ENCODE measurements at places on chromosomes 4 and X. TPM values are rescaled to one million over a fixed set of nuclear protein-coding genes. Genes with fewer than 3 reads are reported as not detected.

The PFKFB1 gene
- 0.13 TPM for total RNA-seq

The TCP11X2 gene
- total RNA-seq, result not detected

The SLIT2 gene
- 0.13 TPM for total RNA-seq

The ARX gene
- not detected for total RNA-seq

The MAP7D2 gene
- total RNA-seq, result 0.13 TPM

The CXCL5 gene
- total RNA-seq, result 0.32 TPM

The BEX2 gene
- total RNA-seq, result 2.7 TPM

The ERVMER34-1 gene
- total RNA-seq, result under 0.01 TPM

The MGST2 gene
- total RNA-seq, result 15.9 TPM

The TDO2 gene
- total RNA-seq, result 0.26 TPM

The CSAG1 gene
- not detected for total RNA-seq

The BGN gene
- total RNA-seq, result 154 TPM

The GPR82 gene
- not detected for total RNA-seq

The IL2 gene
- not detected for total RNA-seq

The SUPT20HL1 gene
- 0.22 TPM for total RNA-seq

The RAB39B gene
- 0.86 TPM for total RNA-seq

The ETFDH gene
- total RNA-seq, result 44.6 TPM

The SPACA5 gene
- not detected for total RNA-seq

The MOSPD2 gene
- 19.2 TPM for total RNA-seq

The GAK gene
- total RNA-seq, result 44.2 TPM

The LEF1 gene
- total RNA-seq, result 2.4 TPM

The DMP1 gene
- total RNA-seq, result not detected

The SEPTIN6 gene
- 25.2 TPM for total RNA-seq

The MAB21L2 gene
- 27.1 TPM for total RNA-seq

The GAGE13 gene
- not detected for total RNA-seq

The LINC00632 gene
- 15.2 TPM for total RNA-seq

The RTL3 gene
- total RNA-seq, result 1.6 TPM

The IRS4 gene
- total RNA-seq, result not detected

The SLC49A3 gene
- total RNA-seq, result 10.7 TPM

The GLRA3 gene
- not detected for total RNA-seq

The MAGEA10 gene
- total RNA-seq, result not detected

The TRIM2 gene
- total RNA-seq, result 40.6 TPM

The ADGRG4 gene
- 0.86 TPM for total RNA-seq

The CD40LG gene
- total RNA-seq, result not detected

The NXF2 gene
- not detected for total RNA-seq
